ENCODE measurements at places on chromosomes 2 and 18. TPM values are rescaled to one million over a fixed set of nuclear protein-coding genes. Genes with fewer than 3 reads are reported as not detected.

DNA sequence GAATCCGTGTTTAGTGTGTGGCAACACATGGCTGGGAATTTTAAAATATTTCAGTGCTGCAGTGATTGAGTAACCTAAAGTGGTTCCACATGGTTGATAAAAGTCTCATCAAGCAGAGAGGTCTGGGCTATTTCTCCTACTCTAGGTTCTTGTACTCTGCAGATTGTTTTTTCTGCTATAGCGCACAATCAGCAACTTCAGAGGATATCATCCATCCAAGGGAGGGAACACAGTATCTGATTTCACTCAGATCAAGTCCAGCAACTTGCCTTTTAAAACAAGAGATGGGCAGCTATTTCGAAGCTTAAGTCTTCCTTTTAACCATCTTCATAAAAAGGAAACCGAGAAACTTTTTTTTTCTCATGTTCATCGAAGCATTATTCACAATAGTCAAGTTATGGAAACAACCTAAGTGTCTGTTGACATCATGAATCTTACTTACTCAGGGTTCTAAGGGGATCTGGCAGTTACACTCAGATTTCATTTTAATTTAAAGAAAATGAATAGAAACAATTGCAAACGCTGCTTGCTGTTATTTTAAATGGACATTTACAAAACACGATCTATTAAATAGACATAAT lies 172.7 kb upstream of the TRIB2 start:
- DNase-seq, result no peak

- DNase-seq, result no peak
These were observed 80.5 kb upstream of the ITPRID2 start for GRCh38 chr2:181810823-181811695.

DNA sequence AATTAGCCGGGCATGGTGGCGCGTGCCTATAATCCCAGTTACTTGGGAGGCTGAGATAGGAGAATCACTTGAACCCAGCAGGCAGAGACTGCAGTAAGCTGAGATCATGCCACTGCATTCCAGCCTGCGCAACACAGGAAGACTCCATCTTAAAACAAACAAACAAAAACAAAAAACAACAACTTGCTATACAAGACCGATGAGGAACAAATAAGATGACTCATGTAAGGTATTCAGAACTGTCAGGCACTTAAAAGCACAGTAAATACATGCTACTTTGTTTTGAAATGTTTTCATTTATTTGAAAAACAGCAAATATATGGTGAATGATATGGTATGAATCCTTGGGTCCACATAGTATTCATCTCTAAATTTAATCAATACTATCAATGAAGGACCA lies 66.7 kb downstream of the TRIP12 start:
- no peak for DNase-seq

The TXNDC2 gene
- 0.22 TPM for total RNA-seq

DNA sequence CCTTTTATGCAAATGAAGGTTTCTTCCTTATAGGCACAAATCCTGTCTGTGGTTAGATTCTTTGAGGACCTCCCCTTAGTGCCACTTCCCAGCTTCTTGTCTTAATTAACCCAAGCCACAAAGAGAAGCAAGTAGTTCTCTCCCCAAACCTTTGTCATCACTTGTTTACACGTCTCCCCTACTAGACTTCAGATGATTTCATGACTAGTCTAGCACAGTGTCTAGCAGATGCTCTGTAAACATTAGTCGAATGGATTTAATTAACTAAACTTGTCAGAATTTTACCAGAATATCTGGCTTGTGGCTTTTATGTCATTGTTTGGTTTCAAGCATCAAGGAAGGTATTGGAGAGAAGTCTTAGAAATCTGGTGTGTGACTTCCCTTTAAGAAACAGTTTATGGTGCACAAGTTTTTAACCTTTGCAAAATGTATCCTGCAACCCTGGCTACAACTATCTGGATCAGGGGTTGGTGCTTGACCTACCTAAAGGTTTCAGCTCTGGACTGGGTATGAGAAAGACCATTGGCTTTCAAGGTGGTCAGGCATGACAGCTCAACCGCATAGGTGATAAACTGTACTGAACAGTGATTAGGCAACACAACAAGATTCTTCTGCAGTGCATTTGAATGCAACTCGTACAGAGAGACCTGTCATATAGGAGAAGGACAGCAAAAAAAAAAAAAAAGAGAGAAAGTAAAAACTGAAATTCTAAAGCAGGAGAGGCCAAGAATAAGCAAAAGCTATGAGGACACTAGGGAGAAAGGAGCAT lies 93.2 kb upstream of the CCDC150 start:
- DNase-seq, result no peak

DNA sequence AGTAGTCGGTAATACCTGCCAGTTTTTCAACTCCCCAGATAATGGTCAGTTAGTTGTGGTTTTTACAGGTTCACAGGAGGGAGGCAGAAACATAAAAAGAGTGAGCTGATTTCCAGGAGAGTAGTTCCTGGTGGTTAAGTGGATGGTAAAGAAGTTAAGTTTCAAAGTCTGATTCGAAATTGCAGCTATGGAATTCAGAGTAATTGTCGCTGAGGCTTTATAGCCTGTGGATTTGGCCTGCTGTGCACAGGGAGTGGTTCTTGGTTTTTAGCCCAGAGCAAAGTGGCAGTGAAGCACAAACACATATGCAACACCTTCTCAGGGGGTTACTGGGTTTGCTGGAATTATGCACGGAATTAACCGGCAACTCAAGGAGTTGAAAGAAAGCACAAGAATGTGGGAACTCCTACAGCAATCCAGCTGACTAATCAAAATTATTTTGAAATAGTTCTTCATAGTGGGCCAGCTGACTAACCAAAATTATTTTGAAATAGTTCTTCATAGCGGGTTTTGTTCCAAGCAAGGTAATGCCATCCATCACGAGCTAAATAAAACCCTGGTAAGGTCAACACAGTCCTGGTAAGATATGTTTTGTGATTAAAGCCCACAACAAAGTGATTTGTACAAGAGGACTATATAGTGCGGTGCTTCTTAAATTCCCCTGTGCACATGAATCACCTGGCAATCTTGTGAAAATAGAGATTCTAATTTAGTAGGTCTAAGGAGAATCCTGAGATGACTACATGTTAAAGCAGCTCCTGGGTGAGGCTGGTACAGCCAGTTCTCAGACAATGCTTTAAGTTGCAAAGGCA lies 94.4 kb downstream of the SGPP2 start:
- DNase-seq, result no peak

The MRPL33 gene
- 71.1 TPM for total RNA-seq

- peak; percentile 24 for DNase-seq
These were observed 27.1 kb upstream of the RHOB start for GRCh38 chr2:20419752-20420151.

- DNase-seq, result no peak
These were observed 44.4 kb downstream of the SPATS2L start for GRCh38 chr2:200350850-200351285.

The FAM228A gene
- 3.2 TPM for total RNA-seq

DNA sequence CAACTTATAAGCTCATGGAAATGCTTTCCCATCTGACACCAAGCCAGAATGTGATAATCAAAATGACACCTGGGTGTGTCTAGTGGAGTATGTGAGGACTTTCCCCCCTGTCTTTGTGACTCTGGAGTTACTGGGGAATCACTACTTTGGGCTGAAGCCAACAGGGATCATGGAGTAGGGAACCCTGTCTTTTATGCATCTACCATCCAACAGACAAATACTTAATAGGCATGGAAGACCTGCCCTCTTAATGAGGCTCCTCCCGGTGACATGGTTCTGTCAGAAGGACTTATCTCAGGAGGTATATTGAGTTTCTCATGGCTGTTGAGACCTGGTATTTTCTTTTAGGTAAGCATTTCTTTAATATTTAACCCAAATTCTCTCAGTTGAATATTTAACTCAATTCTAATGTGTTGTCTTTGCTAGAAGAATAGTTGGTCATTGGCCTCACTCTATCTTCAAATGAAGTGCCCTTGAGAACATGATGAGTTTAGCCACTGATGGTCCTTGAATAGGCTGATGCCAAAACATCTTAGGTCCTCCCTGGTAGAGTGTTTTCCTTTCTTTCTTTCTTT lies 42.1 kb downstream of the TGIF1 start:
- no peak for DNase-seq

- no peak for DNase-seq
These were observed 94.0 kb downstream of the C1QL2 start for GRCh38 chr2:119064567-119064966.

DNA sequence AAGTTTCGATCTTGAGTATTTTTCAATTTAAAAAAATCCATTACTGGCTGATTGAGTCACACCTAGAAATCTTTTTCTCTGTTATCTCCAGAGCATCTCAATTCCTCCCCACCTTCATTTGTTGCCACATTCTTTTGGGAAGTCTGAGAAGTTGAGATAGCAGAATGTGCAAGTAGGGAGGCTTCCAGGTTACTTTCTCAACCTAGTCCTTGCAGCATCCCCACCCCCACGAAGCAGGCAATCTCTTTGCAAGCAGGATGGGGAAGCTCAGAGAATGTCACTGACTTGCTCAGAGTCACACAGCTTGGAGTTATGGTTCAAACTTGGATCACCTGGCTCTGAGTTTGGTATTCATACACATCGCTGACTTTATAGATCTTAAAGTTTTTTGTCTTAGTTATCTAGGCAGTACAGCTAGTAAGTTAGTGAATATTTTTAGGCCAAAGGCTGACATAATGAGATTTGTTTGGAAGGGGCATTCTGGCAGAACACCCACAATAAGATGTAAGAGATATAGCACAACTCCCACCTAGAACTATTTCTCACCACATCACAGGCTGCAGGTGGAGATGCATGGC lies 25.9 kb upstream of the LCLAT1 start:
- no peak for DNase-seq

DNA sequence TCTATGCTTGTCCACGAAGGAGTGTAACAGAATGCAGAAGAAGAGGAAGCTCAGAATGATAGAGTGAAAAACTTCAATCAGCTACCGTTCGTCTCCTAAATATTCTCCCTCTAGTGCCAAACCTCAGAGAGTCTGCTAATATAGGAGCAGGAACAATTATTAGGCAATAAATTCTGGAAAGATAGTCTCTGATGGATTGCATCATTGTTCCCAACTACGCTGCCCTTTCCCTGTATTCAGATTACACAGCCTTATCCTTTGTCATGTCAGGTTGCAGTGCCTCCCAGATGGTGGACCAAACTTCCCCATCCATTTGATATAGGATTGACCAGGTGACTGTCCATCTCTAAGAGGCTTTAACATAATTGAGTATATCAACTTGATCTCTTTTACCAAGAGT lies 811.5 kb upstream of the CHAC2 start:
- DNase-seq, result no peak

The NEUROD1 gene
- not detected for total RNA-seq

GRCh38 chr2:51698021-51698420 lies 666.1 kb upstream of the NRXN1 start:
- no peak for DNase-seq

DNA sequence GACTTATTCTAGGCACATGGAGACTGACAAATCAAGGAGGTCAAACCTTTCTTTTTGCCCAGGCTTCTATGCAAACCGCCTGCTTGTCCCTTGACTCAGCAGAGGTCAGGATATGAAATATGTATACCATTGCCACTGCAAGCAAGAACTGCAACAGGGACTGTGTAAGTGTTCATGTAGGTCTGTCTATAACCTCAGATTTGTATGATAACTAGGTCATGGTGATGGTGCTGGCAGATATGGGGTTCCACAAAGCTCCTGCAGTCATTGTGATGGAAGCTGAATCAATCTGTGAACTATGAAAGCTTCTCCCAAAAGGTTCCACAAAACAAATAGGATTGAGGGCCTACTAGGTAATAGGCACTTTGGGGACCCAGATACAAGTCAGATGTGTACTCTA lies 316.3 kb downstream of the CLIP4 start:
- DNase-seq, result no peak

DNA sequence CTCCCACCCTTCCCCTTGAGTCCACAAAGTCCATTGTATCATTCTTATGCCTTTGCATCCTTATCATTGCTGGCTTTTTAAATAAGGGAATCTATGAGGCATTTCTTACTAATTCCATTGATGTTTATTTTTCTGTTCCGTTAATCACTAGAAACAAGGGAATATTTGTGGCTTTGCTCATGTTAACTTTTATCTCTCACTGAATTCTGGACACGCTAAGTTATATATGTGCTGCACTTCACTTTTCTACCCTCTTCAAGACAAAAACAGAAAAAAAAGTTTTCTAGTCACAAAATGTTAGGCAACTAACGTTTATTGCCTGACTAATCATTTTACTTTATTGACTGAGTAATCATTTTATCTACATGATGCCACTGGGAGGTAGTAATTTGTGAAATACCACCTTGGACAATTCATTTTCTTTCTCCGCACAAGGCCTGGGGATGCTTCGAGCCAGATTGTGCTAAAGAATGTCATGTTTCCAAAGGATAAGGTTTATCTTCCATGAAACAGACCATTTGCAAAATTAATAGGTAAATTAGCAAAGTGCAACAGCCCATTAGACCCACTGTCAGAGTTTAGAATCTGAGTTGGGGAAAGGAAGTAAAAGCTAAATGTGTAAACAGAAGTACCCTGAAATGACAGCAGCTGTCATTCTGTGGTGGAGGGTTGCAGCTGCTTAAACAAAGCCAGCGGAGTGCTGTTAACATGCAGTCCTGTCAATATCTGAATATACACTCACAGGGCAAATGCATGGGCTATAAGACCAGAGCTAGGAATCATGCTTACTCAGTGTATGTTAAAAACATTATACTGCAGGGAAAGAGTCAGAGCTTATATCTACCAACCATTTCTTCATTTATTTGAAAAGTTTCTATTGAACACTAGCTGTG lies 658.7 kb downstream of the CNTNAP5 start:
- DNase-seq, result no peak

GRCh38 chr2:43634604-43635306 lies 2.3 kb upstream of the PLEKHH2 start:
- no peak for DNase-seq

- no peak for DNase-seq
These were observed 197.3 kb upstream of the STK17B start for GRCh38 chr2:196368546-196369225.

The CYP26B1 gene
- total RNA-seq, result 41.9 TPM

- DNase-seq, result no peak
These were observed 114.1 kb downstream of the PRPF40A start for GRCh38 chr2:152603166-152603565.

- DNase-seq, result no peak
These were observed 18.1 kb downstream of the FBXO48 start for GRCh38 chr2:68448671-68449653.

The RPRM gene
- total RNA-seq, result 0.22 TPM

The IL1RL1 gene
- 32.4 TPM for total RNA-seq

The SEPTIN10 gene
- total RNA-seq, result 97.2 TPM

- no peak for DNase-seq
These were observed 4.3 kb downstream of the DLX1 start for GRCh38 chr2:172089633-172090032.

The SALL3 gene
- not detected for total RNA-seq

- no peak for DNase-seq
These were observed 8.4 kb upstream of the MGAT5 start for GRCh38 chr2:134245340-134245984.

The KLHL14 gene
- total RNA-seq, result 0.45 TPM

DNA sequence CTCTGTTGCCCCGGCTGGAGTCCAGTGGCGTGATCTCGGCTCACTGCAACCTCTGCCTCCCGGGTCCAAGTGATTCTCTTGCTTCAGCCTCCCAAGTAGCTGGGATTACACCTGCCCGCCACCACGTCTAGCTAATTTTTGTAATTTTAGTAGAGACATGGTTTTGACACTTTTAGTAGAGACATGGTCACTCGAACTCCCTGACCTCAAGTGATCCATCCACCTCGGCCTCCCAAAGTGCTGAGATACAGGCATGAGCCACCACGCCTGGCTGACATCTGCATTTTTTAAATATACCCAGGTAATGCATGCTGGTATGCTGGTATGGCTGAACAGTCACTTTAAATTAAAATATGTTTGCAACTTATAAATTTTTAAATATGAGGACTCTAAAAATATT lies 91.9 kb downstream of the EPB41L3 start:
- DNase-seq, result no peak

The RHOB gene
- total RNA-seq, result 677 TPM
